CD4-positive, alpha-beta memory T cell (primary cell): ENCODE measurements at places on chromosomes 2 and 18. TPM values are rescaled to one million over a fixed set of nuclear protein-coding genes. Genes with fewer than 3 reads are reported as not detected.

CCT4 gene
- polyA plus RNA-seq: 134 TPM

- no peak for DNase-seq
- no peaks in the 10 kb centered on the region for H3K4me1 ChIP-seq
- H3K36me3 ChIP-seq: no peaks in the 10 kb centered on the region
- no peak overlapping the region for H3K4me3 ChIP-seq
- no peak overlapping the region for H3K27ac ChIP-seq
Observed at GRCh38 chr2:38771632-38772031, 6.4 kb upstream of the GEMIN6 start.

GRCh38 chr2:227853204-227853629 is 18.2 kb upstream of the DAW1 start:
- no peaks in the 10 kb centered on the region for H3K27me3 ChIP-seq
- H3K36me3 ChIP-seq: no peaks in the 10 kb centered on the region
- H3K4me1 ChIP-seq: peaks cover 16% of the 10 kb centered on the region
- DNase-seq: no peak
- H3K4me3 ChIP-seq: no peak overlapping the region

SCG2 gene
- not detected for polyA plus RNA-seq

- H3K36me3 ChIP-seq: no peaks in the 10 kb centered on the region
- H3K27me3 ChIP-seq: no peaks in the 10 kb centered on the region
- no peak for DNase-seq
- no peaks in the 10 kb centered on the region for H3K4me1 ChIP-seq
Observed at GRCh38 chr2:139155991-139156390, 375.8 kb upstream of the NXPH2 start.

- no peak for DNase-seq
- H3K27ac ChIP-seq: no peak overlapping the region
- no peak overlapping the region for H3K4me3 ChIP-seq
- H3K36me3 ChIP-seq: no peaks in the 10 kb centered on the region
- no peaks in the 10 kb centered on the region for H3K27me3 ChIP-seq
Observed at GRCh38 chr2:222900354-222900753, 39.5 kb downstream of the ACSL3 start.

DNA sequence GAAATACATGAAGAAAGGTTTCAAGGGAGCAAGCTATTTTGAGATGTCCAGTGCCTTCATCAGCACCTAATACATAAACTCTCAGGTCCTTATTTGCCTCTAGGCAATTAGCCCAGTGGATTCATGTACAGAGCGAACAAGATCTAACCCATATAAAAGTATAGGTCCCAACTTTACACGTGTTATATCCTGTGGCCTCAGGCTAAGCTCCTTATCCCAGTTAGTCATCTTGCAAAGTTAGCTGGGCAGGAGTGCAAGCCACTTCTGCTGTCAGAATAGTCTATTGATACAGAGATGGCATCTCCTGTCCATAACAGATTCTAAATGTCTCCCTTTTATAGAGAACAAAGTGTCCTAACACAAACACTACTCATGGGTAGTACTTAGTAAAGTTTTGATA is 203.9 kb upstream of the PIK3C3 start:
- DNase-seq: no peak
- H3K36me3 ChIP-seq: no peaks in the 10 kb centered on the region
- H3K27me3 ChIP-seq: no peaks in the 10 kb centered on the region
- H3K27ac ChIP-seq: no peak overlapping the region
- H3K4me1 ChIP-seq: no peaks in the 10 kb centered on the region

DNA sequence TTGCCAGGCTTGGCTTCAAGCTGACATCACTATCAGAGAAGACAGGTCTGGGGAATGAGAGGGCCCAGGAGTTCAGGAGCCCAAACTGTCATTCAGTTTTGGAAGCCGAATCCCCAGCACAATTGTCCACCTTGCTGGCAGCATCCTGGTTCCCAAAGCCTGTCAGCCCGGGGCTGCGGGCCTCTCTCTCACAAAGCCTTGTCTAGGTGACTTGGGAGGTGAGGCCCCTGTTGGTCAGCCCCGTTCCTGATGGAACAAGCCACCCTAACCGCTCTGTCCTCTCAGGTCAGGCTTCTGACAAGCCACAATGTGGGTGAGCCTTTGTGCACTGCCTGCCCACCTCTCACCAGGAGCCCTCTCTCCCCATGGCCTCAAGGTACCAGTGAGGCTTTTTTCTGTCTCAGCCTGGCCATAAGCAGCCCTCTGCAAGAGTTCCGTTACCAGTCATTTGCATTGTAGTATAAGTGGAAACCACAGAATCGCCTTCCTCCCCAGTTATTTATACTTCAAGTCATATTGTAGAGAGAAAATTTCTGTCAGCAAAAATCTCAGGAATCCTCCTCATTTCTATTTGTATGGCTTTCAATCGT is 100.6 kb downstream of the MSH2 start:
- H3K27me3 ChIP-seq: no peaks in the 10 kb centered on the region
- DNase-seq: no peak
- no peaks in the 10 kb centered on the region for H3K36me3 ChIP-seq

- no peak overlapping the region for H3K4me3 ChIP-seq
- no peak for DNase-seq
- no peak overlapping the region for H3K27ac ChIP-seq
Observed at GRCh38 chr2:237042101-237042500, 43.6 kb upstream of the COPS8 start.

- no peaks in the 10 kb centered on the region for H3K36me3 ChIP-seq
- peaks cover 11% of the 10 kb centered on the region for H3K4me1 ChIP-seq
- H3K27ac ChIP-seq: no peak overlapping the region
Observed at GRCh38 chr2:44009136-44009735, 13.4 kb upstream of the LRPPRC start.

DNA sequence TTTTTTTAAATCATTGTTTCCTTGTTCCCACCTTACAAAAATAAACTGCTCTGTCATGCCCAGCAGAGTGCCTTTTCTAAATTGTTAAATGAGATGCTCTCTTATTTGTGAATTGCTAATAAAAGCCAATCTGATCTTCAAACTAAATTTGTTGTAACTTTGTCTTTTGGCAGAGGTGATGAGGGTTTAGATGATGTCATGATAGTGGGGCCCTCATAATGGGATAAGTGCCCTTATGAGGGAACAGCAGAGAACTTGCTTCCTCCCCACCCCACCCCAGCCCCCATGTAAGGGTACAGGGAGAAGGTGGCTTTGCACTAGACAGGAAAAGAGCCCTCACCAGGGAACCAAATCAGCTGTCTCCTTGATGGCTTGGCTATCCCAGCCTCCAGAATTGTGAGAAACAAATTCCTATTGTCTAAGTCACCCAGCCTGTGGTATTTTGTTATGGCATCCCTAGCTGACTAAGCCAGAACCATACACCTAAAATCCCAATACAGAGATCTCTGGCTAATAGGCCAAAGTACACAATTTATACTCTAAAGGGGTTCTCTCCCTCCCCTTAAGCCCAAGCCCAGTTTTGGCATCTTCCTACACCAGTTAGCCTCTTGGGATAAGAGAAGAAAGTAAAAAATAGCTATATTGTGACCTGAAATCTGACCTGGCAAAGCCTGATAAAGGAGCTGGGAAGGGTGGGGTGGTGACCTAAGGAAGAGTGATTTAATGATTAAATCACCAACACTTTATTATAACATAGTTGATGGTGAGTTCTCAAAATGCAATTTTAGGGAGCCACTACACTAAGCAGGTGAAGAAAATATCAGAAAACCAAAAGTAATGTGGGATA is 40.3 kb upstream of the HNRNPA3 start:
- H3K27ac ChIP-seq: no peak overlapping the region
- no peak overlapping the region for H3K4me3 ChIP-seq
- no peaks in the 10 kb centered on the region for H3K27me3 ChIP-seq
- no peak for DNase-seq
- no peaks in the 10 kb centered on the region for H3K4me1 ChIP-seq
- no peaks in the 10 kb centered on the region for H3K36me3 ChIP-seq

DNA sequence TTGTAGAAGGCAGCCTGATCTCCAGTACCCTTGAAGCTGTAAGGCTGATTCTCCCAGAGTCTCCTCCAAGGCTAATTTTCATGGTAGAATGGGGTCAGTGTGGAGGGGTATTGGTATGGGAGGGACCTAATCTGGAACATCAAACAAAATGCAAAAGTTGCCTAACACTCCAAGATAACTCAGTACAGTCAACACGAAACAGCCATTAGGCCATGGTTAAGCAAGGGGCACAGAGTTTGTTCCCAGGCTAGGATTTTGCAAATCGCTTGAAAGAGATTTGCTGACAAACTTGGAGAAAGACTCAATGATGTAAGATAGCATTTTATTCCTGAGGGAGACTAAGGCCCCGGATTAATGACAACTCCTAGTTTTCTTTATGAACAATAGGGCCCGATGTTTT is 5.4 kb downstream of the PID1 start:
- no peaks in the 10 kb centered on the region for H3K36me3 ChIP-seq
- no peak overlapping the region for H3K4me3 ChIP-seq
- no peak overlapping the region for H3K27ac ChIP-seq
- DNase-seq: no peak

WDR35 gene
- 2.3 TPM for polyA plus RNA-seq

- no peaks in the 10 kb centered on the region for H3K36me3 ChIP-seq
- no peak for DNase-seq
- no peak overlapping the region for H3K4me3 ChIP-seq
- H3K27me3 ChIP-seq: no peaks in the 10 kb centered on the region
- H3K27ac ChIP-seq: no peak overlapping the region
- no peaks in the 10 kb centered on the region for H3K4me1 ChIP-seq
Observed at GRCh38 chr2:74347742-74348141, 4.5 kb upstream of the SLC4A5 start.

WDR12 gene
- 20.0 TPM for polyA plus RNA-seq

DNA sequence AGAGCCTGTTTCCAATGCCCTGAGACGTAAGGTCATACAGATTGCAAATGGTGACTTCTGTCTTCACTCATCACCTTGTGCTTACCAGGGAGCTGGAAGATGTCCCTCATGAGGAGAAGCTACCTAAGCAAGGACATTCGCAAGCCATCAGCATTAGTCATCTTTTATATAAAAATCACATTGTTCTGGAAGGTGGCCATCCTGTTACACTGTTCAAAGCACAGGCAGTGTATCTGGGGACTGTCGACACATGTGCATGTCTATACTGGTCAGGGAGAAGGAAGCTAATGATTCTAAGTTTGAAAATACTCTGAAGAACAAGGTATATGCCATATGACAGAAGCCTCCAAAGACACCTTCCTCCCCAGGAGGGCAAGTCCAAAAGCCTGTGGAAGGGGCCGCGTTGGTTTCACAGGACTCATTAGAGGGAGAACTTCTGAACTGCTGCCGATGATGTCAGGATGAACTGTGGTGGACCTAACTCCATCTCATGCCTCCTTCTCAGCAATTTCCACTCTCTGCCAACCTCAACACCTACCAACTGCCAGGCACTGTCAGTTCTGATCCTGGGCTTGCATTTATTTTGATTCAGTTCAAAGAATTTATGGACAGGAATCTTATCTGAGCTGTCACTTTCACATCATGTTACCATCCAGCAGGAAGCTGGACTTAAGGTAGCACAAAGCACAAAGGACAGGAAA is 39.4 kb downstream of the DNER start:
- no peak overlapping the region for H3K27ac ChIP-seq
- peaks cover 4% of the 10 kb centered on the region for H3K27me3 ChIP-seq
- H3K4me1 ChIP-seq: no peaks in the 10 kb centered on the region
- no peak overlapping the region for H3K4me3 ChIP-seq
- no peaks in the 10 kb centered on the region for H3K36me3 ChIP-seq

- no peaks in the 10 kb centered on the region for H3K36me3 ChIP-seq
- H3K4me1 ChIP-seq: no peaks in the 10 kb centered on the region
- no peak overlapping the region for H3K4me3 ChIP-seq
- no peak for DNase-seq
Observed at GRCh38 chr2:146992057-146992456, 852.8 kb upstream of the ACVR2A start.

GRCh38 chr2:196372276-196372809 is 201.0 kb upstream of the STK17B start:
- H3K36me3 ChIP-seq: no peaks in the 10 kb centered on the region
- H3K4me1 ChIP-seq: no peaks in the 10 kb centered on the region
- no peaks in the 10 kb centered on the region for H3K27me3 ChIP-seq
- DNase-seq: no peak
- H3K27ac ChIP-seq: no peak overlapping the region

EPB41L5 gene
- polyA plus RNA-seq: 1.4 TPM

- no peaks in the 10 kb centered on the region for H3K4me1 ChIP-seq
- H3K36me3 ChIP-seq: peaks cover 2% of the 10 kb centered on the region
- H3K4me3 ChIP-seq: no peak overlapping the region
- H3K27me3 ChIP-seq: no peaks in the 10 kb centered on the region
- no peak overlapping the region for H3K27ac ChIP-seq
Observed at GRCh38 chr2:3348767-3349166, 28.9 kb downstream of the EIPR1 start.

GRB14 gene
- not detected for polyA plus RNA-seq

DNA sequence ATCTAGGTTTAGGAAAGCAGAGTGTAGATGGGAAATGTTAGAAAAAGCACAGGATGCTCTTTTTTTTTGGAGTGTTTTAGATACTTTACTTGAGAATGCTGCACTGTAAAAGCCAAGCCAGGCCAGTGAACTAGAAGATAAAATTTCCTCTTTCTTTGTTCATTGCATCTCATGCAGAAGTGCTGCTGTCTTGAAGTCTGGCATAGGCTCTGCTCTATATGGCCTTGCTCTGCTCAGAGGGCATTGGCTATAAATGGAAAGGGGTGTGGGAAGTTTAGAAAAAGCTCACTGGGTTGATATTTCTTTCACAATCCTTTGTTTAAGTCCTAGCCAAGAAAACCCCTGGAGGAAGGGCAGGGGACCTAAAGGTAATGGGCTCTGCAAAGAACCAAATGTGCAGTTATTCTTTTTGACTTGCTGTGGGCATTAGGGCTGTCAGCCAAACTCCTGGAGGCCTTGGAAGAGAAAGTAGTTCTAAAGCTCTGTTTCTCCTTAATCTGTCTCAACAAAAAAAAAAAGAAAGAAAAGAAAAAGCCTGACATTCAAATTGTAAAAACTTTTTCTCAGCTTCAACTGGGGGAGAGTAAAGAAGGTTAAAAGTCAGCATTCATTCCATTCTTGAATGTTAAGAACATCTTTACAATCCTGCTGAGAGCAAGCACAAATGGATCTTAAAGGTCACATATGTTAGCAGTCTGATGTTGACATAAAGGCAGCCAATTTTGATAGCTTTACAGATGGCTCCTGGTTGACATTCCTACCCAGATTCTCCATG is 338.3 kb downstream of the GULP1 start:
- H3K27me3 ChIP-seq: no peaks in the 10 kb centered on the region
- no peaks in the 10 kb centered on the region for H3K4me1 ChIP-seq
- H3K27ac ChIP-seq: no peak overlapping the region
- no peak for DNase-seq
